ENCODE measurements at places on chromosomes 7 and 10.

DNA sequence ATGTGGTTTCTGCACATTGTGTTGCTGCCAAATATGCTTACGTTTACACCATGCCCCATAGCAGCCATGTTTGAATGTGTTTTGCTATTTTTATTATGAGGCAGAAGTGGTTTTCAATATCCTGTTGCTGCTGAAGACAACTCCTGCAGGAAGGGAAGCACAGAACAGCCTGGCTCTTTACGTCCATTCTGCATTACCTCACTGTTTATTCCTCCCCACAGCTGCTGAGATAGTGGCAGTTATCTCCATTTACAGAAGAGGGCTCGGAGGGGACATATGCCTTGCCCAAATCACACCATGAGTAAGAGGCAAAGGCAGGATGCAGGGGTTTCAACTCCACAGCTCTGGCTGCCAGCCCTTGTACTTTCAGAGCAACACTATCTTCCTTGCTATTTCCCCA, 35.3 kb downstream of the PLPP4 start:
- DNase-seq = no peak

DNA sequence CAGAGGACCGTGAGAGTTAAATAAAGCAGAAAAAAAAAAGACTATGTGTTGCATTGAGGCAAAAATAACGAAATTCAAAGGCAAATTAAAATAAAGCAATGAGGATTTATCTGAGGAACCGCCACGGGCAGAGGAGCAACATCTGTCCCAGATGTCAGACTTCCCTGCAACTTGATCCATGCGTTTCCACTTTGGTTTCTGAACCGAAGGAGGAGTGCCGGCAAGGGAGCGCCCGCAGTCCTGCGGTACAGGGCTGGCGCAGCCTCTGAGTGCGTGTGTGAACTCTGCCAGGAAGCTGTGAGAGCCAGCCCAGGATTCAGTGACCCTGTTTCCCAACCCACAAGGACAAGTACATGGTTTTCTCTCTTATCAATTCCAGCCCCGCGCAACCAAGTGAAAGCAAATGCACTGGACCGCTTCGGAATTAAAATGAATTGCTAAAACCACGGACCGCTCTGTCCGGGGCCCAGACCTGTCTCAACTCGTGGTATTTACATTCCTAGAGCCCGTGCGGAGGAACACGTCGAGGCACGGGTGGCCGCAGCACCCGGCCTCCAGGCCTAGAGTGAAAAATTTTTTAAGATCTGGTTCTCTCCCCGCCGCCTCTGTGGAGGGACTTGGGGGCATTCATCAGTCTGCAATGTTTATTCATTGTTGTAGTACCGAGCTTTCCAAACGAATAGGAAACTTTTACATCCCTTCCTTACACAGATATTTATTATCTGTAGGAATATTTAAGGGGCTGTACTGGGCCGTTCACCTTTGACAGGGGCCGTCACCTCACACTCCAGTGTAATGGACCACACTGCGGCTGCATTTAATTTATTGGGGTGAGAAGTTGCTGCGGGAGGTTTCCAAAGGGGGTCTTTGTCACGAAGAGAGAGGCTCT, 291.5 kb upstream of the NFE2L3 start:
- DNase-seq = no peak

DNA sequence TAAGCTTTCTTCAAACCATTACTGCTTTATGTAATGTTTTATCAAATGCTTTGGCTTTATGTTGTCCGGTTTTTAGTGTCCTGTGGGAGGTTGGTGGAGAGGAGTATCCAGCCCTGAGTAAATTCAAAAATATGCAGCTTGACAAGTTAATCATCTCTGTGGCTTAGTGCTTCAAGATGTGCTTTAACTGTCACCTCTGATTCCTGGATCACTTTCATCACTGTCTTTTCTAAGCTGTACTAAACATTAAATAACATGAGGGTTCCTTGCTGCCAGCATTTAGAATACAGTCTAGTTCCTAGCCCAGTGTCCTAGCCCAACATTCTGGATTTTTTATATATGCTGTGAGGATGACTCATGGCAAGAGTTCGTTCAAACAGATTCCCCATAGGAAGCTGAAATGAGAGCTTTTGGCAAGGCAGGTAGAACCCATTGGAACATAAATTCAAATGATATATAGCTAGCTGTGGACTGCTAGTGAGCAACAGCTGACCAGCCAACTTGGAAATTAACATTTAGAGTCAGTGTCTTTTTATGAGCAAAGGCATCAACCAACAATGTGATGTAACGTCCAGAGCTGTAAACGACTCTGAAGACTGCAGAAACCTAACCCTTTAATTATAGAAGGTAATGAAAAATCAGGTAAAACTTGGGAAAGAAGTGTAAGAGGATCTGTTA, 80.6 kb upstream of the OIT3 start:
- DNase-seq = no peak

- DNase-seq = no peak
Observed at GRCh38 chr10:17365402-17365801, 89.0 kb downstream of the ST8SIA6 start.

DNA sequence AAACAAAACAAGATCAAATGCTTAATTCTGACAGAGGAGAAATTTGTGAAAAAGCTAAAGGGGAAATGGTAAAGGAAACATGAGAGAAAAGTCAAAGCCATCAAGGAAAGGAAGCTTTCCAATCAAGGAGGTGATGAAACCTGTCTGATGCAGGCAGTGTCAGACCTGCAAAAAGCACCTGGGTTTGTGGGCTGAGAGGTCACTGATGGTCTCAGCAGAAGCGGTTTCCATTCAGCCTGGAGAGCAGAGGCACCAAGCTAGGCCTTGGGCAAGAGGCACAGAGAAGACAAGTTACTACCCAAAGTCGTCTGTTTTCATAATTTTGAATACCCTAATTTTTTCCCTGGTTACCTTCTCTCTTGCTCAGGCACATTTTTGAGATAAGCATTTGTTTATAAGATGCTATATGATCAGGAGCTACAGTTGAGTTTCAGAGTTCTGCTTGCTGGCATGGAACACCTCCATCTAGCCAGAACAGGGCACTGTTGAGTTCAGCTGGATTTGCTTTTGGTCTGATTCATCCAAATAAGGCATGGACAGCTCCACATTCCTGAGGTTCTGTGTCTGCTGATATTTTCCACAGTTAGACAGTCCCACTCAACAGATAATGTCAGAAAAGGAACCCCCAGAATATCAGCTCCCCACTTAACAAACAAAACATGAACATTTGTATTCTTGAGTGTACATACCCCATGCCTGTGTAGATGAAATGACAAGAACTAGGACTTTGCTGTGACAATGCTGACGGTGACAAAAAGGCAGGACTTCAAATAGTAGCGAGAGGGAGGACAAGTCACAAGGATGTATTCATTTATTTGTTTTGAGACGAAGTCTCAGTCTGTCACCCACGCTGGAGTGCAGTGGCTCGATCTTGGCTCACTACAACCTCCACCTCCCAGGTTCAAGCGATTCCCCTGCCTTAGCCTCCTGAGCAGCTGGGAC, 4.9 kb upstream of the PPIA start:
- no peak for DNase-seq

DNA sequence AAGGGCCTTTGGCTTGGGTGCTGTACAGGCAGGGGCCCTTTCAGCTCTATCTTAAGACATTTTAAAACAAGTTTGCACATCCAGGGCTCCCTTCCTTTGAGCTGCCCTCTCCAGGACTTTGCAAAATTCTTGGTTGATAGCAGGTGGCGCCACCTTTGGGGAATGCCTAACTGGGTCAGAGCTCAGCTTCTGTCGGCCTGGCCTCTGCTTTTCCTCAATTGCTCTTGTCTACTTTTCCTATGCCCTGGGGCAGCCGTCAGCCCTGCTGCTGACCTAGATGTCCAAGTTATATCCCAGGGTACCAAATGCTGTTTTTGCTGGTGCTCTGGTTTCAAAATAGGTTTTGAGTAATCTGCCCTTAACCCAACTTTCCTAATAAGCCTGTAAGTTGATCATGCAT, 65.8 kb downstream of the APBB1IP start:
- DNase-seq = no peak

GRCh38 chr10:14074062-14074884, 256.5 kb downstream of the FRMD4A start:
- DNase-seq = no peak

DNA sequence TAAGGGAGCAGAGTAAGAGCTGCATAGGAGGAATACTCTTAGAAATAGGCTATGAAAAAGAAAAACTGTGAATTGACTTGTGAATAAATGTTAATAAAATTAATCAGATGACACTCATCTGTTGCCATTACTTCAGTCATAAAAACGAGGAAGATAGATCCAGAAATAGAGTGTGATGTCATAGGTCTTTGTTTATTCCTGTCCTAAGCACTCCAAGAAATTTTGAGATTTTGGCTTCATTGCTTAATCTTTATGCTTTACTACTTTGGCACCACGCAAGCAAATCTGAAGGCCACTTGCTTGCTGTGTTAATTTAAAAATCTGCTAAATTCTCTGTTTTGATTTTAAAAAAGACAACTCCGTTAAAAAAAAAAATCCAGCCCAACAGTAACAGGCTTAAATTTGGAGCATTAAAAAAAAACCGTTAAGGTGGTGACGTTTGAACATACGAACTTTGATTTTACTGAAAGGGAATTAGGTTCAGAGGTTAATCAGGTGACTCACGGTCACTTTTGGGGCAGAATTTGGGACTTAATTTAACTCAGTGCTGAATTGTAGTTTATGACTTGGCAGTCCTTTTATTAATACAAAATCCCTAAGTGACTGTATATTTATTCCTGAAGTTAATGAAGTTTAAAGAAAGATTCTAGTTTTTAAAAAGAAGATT, 3.4 kb downstream of the IFRD1 start:
- DNase-seq = no peak

DNA sequence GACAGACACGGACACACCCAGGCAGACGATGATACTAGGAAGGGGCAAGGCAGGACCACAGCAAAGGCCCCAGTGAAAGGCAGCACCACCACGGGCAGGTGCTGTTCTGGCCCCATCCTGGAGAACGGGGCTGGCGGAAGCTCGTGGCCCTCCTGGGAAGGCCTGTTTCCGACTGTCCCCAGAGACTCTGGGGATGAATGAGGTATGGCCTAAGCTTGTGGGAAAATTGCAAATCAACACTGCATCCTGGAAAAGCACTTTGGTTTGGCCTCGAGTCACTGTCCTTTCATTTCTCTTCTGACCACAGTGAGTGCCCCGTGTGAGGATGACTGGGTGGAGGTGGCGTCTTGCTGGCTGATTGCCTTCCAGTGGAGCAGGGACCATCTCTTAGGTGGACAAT, 81.6 kb upstream of the ANLN start:
- DNase-seq = no peak

- no peak for DNase-seq
Observed at GRCh38 chr10:96263176-96263575, 8.2 kb downstream of the BLNK start.

- no peak for DNase-seq
Observed at GRCh38 chr10:93711891-93712290, 9.5 kb upstream of the FRA10AC1 start.

- DNase-seq = no peak
Observed at GRCh38 chr7:106794276-106795083, 70.6 kb upstream of the PIK3CG start.

DNA sequence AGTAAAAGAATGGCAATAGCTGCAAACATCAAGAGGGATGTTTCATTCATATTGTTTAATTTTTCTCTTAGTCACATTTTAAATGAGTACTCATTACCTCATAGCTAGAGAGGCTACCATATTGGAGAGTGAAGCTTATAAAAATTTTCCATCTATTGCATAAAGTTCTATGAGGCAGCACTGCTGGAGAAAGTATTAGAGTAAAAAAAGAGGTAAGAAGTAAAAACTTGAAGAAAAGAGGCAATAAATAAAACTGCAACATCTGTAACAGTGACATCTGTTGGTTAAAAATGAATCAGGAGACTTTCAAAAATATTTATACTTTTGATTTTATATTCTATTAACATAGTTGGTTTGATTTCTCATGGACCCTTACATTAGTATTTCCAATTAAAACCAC, 284.5 kb upstream of the SEMA3D start:
- no peak for DNase-seq

DNA sequence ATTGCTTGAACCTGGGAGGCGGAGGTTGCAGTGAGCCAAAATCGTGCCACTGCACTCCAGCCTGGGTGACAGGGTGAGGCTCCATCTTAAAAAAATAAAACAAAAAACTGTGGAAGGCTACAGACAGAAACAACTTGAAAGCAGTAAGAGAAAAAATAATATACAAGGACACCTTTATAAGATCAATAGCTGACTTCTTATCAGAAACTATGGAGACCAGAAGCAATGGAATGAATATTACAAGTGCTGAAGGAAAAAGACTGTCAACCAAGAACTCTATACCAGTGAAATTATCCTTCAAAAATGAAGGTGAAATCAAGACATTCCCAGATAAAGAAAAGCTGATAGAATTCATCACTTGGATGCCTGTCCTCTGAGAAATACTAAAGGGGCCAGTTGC, 49.0 kb downstream of the RBAK start:
- DNase-seq = no peak

DNA sequence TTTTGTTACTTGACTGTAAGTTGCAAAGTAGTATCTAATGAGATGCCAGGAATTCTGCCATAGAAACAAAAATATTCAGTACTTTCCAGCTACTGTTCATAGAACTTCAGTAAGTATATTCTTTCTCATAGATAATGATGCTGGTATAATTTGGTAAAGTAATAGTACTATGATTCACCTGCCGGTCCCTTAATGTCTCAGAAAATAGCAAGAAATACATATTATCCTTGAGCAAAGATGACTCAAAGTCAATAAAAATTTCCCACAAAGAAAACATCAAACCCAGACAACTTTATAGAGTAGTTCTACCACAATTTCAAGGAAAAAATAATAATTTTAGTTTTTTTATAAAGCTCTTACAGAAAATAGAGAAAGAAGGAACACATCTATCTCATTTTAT, 105.4 kb downstream of the EPDR1 start:
- no peak for DNase-seq

- DNase-seq = no peak
Observed at GRCh38 chr7:123883154-123883553, 38.2 kb downstream of the HYAL4 start.

DNA sequence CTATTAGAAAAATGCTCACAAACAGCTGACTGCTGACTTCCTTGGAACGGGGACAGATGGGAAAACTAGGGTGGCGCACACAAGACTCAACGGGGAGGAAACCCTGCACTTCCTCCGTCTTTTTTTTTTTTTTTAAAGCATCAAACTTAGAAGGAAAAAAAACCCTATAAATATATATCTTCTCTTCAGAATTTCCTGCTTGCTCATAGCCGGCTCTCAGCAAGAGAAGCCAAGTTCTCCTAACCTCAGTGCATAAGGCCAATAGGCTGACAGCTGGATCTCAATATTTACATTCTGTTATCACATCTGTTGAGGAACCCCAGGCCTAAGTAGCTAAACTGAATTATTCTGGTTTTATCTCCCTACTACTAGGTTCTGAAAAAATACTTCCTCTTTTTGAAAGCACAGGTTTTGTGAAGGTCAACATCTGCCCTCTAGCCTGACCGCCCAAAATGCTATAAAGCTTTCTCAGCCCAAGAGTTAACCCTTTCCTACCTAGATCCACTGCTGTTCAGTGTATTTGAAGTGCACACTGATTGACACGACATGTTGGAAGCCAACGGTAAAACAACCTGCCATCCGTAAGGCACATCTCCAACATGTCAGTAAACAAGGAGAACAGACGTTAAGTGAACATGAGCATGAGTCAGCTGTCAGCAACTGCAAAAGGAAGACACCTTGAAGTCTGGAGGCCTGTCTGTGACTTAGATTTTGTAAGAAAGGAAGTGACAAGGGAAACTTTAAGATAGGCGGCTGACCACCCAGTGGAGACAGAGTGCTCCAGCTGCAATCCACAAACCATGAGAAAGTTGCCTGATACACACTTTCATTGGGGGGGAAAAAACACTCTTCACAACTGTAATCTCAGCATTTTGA, 83.8 kb downstream of the EBLN1 start:
- DNase-seq = no peak

Data from progenitor cell of endocrine pancreas (in vitro differentiated cells).